ENCODE measurements at places on chromosomes 7 and 10. TPM values are rescaled to one million over a fixed set of nuclear protein-coding genes. Genes with fewer than 3 reads are reported as not detected.
A peak's percentile ranks its signal among the peaks of the same experiment; 100 is the strongest.

Gene ZNF117
- 2.1 TPM for polyA plus RNA-seq

Gene C10orf143
- polyA plus RNA-seq: 1.6 TPM

Gene MALRD1
- polyA plus RNA-seq: 0.28 TPM

Gene MET
- 3.5 TPM for polyA plus RNA-seq

GRCh38 chr10:122018951-122019413 lies 30.0 kb downstream of the TACC2 start:
- DNase-seq: no peak

DNA sequence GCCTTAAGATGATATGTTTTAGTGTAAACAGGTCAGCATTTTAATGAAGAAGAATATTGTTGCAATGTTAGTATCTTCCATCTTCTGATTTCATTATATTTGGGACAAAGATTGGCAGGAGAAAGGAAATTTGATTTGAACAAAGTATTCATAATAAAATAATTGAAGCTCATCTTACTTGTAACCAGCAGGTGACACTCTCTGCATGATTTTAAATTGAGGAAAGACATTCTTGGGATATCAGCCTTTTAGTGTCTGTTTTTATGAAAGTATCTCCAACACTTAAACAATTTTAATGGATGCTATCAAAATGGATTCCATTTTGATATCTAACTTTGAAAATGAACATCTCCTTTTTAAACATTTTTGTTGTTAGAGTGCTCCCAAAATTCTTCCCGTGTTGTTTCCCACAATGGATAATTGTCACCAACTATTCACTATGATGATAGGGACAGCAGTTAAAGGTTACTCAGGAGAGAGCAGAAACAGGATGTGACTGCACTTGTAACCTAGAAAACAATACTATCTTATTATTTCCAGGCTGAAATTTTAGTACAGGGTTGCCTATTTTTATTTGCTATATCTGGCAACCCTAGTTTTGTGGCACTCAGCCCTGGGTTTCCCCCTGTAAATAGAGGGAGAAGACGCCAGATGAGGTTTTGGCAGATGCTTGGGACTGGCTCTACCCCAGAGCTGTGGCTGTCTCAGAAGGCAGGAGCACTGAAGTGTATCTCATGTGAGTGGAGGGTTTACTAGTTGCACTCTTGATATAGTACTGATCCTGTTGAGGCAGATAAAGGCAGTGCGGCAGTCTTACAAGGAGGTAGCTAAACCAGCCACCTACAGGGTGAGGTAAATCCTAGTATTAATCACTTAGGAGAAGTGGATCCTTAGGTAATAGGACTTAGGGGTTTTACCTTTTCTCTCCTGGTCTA lies 31.0 kb upstream of the ABCB4 start:
- no peak for DNase-seq

DNA sequence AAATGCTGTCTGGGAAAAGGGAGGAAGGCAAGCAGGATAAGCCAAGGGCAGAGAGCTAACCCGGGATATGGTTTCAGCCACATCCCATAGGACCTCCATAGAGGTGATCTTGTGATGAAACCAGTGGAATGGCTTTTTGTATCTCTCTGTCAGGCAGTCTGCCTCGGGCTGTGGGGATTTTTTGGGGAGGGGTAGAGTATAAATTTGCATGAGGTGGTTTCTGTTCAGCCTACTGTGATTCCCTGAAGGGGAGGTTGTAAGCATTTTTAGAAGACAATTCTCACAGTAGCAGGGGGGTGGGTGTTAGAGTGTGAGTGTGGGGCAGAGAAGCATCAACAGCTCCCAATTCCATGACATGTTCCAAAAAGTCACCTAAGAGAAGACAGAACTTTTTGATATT lies 11.8 kb downstream of the OR9A2 start:
- no peak for DNase-seq

GRCh38 chr10:121043124-121043849 lies 192.1 kb downstream of the WDR11 start:
- DNase-seq: no peak

DNA sequence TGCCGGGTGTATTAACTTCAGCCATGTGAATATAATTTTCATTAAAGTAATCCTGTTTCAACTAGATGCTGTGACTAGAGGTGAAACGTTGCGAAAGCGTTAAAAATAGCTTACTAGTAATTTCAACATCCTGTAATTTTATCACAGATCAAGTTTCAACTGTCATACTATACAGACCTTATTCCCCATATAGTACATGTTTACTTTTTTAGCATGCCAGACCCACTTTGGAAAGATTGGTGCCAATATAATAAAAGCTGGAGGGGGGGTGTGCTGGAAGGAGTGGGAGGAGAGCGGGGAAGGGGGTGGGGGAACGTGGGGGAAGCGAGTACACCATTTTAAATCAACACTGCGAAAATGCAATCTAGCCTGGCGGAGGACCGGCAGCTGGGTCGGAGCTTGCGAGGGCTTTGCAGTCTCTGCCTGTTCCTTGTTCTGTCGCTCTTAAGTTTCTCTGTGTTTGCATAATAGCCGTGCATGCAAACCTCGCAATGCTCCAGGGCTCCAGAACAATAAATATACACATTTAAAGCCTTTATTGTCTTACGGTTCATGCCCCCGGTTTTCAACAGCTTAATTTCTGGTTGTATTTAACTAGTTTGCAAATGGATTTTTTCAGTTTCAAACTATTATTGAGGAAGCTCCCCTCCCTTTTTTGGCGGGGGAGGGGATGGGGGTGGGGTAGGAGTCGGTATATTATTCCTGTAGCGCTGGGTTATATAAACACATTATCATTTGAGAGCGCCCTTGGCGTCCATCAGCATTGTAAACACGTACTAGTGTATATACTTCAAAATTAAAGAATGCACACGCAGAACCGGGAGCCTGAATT lies 1.3 kb upstream of the ARID5B start:
- DNase-seq: no peak

DNA sequence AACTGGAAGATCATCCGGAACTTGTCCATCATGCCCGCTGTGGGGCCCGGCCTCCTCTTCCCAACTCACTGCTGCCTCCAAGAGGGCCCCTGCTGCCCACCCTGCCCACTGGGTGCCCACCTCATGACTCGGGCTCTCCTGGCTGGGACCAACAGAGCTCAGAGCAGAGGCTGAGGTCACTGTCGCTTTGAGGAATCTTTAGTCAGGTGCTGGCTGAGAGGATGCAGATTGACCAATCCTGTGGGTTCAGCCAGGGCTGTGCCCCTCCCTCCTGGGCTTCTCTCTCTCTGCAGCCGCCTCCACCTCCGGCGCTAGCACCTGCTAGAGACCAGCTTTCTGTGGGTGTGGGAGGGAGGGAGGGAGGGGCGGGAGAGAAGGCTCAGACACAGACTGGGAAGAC lies at the start of gene CALHM1:
TSS of gene CALHM1 (minus strand) at position 181 of the 400 bp plus-strand sequence. CDS start at position 32, 149 bp downstream.
- no peak for DNase-seq

GRCh38 chr7:151423936-151424335 lies 14.1 kb upstream of the WDR86 start:
- DNase-seq: no peak

DNA sequence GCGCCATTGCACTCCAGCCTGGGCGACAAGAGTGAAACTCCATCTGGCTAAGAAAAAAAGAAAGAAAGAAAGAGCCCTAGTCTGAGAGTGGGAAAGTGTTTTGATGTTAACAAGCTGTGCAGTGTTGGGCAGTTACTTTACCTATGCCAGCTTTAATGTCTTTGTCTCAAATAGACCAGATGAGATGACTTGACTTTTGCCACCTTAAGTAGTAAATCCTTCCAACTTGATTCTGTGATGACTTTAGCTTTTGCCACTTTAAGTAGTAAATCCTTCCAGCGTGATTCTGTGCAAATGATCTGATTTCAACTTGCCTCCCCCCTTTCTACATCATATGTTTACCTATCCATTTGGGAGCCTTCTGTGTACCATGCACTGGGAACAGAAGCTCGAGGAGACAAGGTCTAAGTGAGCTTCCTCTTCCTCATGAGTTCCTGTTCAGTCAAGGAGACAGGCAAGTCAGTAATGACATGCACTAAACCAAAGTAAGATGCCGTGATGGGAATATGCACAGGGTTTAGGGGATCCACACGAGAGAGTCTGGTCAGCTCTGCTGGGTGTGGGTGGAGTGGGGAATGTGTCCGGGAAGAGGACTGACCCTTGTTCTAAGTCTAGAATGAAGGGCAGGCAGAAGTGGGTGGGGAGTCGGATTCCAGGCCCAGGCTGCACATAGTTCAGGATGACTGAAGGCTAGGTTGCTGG lies 17.2 kb downstream of the INPP5F start:
- no peak for DNase-seq

DNA sequence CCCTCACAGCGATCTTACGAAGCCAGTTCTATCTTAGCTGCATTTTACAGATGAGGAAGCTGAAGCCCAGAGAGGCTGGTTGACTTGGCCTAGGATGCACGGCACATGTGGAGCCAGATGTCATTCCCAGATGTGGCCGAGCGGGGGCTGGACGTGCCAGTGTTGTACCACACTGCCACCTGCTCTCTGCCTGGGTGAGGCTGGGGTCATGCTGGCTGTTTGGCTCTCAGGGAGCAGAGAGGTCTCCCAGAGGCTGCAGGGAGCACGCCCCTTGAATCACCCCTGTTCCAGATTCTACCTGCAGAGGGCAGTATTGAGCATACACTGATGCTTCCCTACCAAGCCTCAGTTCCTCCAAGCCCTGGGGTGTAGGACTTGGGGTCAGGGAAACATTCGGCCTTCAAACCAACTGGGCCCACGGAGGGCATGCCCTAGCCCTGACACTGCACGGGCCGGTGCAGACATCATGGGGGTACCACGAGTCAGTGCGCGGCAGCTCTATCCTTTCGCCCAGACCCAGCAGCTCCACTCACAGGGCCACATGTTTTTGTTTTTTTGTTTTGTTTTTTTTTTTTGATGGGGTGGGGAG lies 3.8 kb upstream of the GTF2IRD1 start:
- DNase-seq: peak; percentile 97

GRCh38 chr7:32516551-32517100 lies 21.3 kb downstream of the AVL9 start:
- DNase-seq: no peak

GRCh38 chr10:119997429-119997828 lies 104.9 kb downstream of the SEC23IP start:
- DNase-seq: no peak

DNA sequence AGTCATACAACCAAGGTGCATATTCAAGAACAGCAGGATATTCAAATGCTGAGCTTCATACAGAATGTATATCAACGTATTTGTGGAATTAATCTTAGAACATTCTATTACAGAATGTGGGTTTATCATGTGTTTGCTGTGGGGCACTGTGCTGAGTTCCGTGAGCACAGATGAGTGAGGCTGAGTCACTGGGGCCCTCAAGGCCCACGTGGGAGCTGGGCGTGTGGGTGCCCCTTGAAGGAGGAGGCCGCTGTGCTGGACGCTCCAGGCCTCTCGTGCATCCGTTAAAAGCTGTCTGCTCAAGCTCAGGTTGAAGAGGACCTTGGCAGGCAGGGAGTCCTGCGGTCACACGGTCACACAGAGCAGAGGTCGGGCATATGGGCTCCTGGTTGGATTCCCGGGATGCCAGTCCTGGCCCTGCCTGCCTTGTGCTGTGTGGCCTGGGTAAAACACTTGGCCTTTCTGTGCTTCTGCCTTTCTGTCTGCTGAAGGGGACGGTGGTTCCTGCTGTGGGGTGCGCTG lies 70.1 kb downstream of the GLRX3 start:
- DNase-seq: no peak

- DNase-seq: peak; percentile 83
Measured at GRCh38 chr10:133335246-133336117, 1.2 kb downstream of the CALY start.

DNA sequence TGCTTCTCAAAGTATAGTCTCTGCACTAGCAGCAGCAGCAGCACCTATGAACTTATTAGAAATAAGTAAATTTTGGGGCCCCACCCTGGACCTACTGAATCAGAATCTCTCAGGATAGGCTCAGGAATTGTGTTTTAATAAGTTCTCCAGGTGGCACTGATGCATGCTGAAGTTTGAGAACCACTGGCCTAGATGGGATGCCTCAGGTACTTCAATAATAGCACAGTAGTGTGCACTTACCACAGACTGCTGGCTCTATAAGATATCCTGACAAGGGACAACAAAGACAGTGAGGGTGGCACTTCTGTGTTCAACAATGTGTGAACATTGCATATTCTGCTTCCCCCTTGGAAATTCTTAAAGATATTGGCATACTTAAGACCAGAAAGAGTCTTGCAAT lies 64.7 kb upstream of the HABP2 start:
- DNase-seq: no peak

GRCh38 chr10:20698837-20699236 lies 198.3 kb downstream of the NEBL start:
- peak; percentile 9 for DNase-seq

DNA sequence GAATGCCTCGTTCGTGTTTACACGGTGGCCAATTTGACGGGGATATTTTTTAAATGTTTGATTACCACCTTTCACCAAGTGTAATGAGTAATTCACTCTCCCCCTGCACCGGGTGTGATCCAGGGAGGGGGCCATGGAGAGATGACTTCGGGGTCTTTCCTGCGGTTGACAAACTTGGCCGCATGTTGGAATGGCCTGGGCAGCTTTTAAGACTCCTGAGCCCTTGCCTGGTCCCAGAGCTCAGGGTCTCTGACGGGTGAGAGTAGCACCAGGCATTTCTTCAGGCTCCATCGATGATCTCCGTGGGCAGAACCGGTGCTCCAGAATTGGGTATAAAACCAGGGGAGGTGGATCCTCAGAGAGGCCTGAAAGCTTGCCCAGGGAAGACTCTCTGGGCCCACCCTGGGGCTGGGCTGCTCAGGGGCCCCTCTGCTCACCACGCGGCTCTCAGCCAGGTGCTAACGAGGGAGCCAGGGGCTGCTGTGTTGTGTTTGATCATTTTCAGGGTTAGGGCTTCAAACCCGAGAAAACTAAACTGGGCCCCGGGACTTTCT lies 882 bp downstream of the ZNF282 start:
- DNase-seq: no peak

GRCh38 chr7:29038463-29038862 lies 80.3 kb upstream of the TRIL start:
- no peak for DNase-seq

DNA sequence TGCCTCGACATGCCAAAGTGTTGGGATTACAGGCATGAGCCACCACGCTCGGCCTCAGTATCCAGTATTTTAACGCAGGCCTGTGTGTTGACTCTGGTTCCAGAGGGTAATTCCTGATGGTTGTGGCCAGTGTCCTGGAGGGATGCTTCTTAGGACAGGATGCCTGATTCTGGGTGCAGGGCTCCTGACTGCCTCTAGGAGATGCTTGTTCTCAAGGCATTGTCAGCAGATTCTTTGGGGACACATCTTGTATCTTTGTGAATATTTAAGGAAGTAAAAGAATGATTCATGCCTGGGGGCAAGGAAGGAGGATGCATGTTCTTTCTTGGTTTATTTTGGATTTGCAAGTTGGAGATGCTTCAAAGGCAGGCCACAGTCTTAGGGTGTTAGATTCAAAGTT lies 2.2 kb downstream of the ZDHHC4 start:
- DNase-seq: no peak

DNA sequence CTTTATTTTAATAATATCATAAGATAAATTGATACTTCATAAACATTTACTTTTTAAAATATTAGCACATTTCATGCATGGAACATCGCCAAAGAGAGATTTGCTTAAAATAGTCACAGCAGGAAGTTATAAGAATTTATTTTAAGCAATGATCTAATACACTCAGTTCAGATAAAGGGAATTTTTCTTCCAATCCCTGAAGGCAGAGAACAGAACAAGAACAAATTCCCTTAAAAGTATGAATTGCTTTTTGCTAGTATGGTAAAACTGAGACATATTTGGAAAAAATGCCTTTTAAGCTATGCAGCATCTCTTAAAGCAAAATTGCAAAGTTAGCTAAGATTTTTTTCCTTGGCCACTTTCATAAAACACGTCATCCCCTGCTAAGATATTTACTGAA lies 91.0 kb downstream of the SEMA3D start:
- DNase-seq: no peak
